Amniotic epithelial cell (primary cell): ENCODE measurements at places on chromosomes 1 and 21.

DNA sequence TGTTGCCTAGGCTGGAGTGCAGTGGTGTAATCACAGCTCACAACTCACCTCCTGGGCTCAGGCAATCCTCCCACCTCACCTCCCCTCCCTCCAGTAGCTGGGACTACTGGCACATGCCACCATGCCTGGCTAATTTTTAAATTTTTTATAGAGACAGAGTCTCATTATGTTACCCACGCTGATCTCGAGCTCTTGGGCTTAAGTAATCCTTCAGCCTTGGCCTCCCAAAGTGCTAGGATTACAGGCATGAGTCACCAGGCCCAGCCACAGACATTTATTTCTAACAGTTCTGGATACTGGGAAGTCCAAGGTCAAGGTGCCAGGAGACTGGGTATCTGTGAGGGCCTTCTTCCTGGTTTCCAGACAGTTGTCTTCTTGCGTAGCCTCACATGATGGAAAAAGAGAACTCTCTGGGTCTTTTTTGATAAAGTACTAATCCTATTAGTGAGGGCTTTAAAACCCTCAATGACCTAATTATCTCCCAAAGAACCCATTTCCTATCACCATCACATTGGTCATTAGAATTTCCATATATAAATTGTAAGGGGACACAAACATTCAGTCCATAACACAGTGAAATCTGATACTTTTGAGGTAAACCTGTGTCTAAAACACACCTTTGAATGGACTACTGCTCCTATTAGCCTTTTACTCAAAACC lies 67.9 kb downstream of the PHACTR4 start:
- peak; percentile 94 for DNase-seq

- DNase-seq = no peak
Measured at GRCh38 chr1:216596281-216596862, 126.9 kb downstream of the ESRRG start.

- DNase-seq = no peak
Measured at GRCh38 chr1:201311356-201312011, 28.2 kb downstream of the PKP1 start.

DNA sequence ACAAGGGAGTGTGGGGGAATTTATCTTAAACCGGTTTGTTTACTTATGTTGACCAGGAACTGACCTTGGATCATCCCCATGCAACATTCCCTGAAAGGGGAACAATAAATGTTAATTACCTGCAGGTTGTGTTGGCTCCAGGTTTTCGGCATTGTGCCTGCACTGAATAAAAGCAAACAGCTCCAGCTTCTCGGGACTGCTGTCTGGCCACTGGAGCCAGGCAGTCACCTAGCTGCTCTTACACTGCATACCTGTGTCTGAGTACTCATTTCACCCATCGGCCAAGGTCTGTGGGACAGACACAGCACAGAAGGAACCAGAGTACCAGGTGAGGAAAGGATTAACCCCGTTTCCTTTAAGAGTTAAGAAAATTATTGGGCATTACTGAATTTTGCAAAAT lies 32.7 kb upstream of the CTBS start:
- DNase-seq = no peak

GRCh38 chr1:191953526-191953925 lies 204.7 kb upstream of the RGS18 start:
- DNase-seq = peak; percentile 3

DNA sequence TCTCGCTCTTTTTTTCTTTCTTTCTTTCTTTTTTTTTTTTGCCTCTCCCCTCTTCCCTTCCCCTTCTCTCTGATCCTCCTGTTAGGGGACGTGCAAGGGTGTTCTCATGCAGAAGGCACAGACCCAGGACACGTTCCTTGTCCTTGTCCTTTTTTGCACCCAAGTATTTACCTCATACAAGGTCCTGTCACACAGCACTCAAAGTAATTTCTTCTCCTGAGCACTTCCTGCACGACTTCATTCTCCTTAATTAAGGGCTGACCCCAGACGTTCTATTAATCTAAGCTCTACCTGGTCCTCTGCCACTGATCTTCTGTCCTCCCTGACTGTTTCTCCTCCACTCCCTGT lies 424 bp upstream of the PCNX2 start:
- DNase-seq = no peak
